Stromal cell of bone marrow (primary cell): ENCODE measurements at places on chromosomes 5 and 9.

GRCh38 chr9:94082553-94082952 is 1.7 kb upstream of the PTPDC1 start:
- no peak for DNase-seq

DNA sequence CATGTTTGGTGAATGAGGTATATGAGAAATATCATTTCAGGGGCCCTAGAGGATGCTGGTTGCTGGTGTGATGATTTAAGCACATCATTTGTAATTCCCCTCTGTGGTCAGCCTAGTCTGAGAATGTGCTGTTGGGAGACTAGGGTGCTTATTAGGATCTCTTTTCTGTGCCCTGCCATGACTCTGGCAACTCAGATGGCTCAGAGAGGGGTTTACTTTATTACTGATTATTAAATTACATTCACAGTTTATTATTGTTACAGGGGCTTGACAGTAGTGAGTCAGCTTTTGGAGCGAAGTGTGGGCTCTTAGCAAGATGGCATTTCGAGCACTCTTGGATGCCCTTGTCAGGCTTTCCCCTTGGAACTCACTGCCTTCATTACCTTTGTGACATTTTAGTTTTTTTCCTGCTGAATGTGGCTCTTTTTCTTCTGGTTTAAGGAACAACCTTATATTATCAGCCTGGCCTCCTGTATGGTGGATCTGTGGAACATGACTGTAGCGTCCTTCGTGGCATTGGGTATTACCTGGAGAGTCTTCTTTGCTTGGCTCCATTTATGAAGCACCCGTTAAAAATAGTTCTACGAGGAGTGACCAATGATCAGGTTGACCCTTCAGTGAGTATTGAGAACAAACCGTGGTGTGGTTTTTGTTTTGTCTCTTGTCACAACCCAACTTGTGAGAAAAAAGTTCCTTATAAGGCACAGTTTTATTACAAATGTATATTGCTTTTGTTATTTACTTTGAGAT is 33.8 kb downstream of the RCL1 start:
- no peak for DNase-seq

- DNase-seq: no peak
Measured at GRCh38 chr9:26175264-26175663, 497.0 kb upstream of the TUSC1 start.

DNA sequence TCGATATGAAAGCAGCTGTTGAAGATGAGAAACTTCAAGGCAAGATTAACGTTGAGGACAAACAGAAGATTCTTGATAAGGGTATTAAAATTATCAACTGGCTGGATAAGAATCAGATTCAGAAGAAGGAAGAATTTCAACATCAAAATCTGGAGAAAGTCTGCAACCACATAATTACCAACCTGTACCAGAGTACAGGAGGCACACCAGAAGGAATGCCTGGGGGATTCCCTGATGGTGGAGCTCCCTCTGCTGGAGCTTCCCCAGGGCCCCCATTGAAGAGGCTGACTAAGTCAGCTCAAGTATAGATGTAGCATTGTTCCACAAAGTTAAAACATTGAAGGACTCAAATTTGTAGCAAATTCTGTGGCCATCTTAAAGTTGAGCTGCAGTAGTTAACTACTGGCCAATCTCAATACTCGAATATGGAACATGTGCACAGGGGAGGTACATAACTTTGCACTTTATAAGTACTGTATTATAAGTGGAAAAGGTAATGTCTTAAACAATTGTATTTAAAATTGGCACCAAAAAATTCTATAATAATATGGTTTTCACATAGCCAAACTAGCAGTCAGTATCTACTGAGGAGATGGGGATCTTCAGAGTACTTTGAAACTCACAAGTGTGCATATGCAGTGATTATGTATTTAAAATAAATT is 237.5 kb downstream of the CHSY3 start:
- no peak for DNase-seq

GRCh38 chr9:92528522-92528849 is 7.3 kb downstream of the ECM2 start:
- DNase-seq: no peak

DNA sequence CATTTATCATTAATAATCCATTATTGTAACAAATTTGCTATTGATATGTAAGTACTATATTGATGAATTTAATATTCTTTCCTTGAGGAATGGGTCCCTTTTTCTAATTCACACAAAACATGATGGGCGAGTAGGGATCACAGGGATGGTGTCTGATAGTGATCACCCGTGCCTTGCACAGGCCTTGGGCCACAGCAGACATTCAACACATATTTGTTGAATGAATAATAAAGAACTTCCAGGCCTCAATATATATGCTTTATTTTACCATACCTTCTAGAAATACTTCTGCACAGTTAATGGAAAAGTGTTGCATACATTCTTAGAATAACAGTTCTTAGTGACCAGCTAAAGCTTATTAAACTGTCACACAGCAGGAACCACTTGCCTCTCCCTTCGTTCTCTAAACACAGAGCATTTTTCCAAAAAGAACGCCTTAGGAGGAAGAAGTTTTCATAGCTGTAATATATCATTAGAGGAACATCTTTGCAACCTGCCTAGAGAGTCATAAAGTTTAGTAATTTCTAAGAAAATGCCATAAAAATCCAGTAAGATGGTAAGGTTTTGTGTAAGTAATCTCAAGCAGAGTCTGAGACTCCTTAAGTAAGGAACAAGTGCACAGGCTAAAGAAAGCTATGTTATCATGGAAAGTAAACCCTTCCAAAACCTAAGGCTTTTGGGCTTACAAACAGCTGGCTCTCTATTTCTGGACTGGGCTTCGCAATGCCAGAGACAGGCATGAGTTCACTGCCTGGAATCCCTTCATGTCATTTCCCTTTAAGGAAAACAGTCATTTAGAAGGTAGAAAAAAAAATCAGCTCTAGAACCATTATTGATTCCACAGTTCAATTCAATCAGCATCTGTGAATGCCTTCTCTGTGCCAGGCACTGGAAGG is 17.7 kb downstream of the TTLL11 start:
- no peak for DNase-seq
